MCF 10A (cell line): ENCODE measurements at places on chromosomes 6 and 20.
A peak's percentile ranks its signal among the peaks of the same experiment; 100 is the strongest.

DNA sequence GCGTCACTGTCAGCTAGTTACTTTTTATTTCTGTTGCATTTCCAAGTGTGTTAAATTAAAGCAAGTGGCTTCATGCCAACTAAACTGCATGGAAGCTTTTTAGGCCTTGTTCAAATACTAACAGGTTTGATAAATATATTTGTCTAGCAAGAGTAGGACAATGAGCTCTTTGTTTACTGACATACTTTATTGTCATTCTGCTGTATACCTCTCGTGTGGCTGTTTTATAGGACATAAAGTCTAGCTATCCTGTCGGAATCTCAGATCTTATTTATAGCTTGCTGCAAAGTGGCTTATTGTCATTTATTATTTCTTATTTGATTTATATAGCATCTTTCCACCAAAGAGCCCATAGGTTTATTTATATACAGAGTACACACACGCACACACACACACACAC lies 711.1 kb downstream of the KIF16B start:
- no peak for DNase-seq

GRCh38 chr6:62441182-62441581 lies 155.2 kb upstream of the KHDRBS2 start:
- no peak for DNase-seq

DNA sequence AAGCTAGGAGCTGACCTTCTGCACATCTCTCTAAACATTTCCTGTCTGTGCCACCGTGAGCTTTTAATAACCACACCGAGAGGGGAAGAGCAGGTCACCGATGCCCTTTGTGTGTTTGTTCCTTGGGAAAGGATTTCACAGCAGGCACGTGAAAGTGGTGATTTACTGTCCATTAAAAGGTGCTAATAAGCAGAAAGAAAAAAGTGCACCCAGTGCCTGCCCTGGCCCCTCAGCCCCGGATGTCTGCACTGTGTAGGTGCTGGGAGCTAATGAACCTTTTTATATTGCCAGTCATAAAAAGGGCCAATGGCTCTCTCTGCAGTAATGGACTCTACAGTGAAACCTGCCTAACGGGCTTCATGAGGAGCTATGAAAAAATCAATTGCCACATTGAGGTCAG lies 312.6 kb downstream of the C6orf118 start:
- DNase-seq = no peak

GRCh38 chr20:46694484-46694883 lies 5.2 kb upstream of the TP53RK start:
- no peak for DNase-seq

DNA sequence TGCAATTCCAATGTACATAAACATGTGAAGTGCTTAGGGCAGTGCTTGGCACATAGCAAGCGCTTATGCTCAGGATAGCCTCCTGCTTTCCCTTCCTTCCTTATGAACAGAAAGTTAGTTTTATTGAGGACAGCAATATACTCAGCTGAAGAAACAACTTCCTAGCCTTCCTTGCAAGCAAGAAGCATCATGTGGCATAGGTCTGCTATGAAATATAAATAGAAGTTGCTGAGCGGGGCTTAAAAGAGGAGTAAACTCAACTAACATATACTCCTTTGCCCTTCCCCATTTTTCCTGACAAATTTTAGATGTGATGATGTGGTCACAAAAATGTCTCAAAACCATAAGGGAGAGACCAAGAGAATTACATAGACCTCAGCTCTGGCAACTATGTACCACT lies 98.9 kb downstream of the KIF16B start:
- no peak for DNase-seq

DNA sequence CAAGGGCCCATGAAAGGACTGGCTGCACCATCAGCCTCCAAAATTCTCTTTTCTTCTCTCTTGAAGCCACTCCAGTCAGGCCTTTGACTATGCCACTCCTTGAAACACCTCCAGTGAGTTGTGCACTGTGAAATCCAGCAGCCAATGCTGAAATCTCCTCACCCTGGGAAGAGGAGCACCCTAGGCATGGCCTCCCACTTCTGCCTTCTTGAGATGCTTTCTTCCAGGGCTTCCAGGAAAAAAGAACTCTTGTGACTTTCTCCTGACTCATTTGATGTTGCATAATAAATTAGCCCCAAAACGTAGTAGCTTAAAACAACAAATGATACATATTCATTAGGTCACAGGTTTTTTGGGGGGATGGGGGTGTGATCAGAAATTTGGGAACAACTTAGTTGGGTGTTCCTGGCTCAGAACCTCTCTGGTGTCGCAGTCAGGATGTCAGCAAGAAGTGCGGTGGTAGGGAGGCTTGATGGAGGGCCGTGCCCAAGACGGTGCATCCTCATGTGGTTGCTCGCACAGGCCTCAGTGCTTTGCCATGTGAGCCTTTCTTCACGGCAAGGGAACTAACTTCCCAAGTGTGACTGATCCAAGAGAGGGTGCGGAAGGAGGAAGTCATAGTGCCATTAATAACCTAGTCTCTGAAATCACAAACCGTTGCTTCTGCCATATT lies 12.1 kb downstream of the NCR2 start:
- DNase-seq = peak; percentile 17

DNA sequence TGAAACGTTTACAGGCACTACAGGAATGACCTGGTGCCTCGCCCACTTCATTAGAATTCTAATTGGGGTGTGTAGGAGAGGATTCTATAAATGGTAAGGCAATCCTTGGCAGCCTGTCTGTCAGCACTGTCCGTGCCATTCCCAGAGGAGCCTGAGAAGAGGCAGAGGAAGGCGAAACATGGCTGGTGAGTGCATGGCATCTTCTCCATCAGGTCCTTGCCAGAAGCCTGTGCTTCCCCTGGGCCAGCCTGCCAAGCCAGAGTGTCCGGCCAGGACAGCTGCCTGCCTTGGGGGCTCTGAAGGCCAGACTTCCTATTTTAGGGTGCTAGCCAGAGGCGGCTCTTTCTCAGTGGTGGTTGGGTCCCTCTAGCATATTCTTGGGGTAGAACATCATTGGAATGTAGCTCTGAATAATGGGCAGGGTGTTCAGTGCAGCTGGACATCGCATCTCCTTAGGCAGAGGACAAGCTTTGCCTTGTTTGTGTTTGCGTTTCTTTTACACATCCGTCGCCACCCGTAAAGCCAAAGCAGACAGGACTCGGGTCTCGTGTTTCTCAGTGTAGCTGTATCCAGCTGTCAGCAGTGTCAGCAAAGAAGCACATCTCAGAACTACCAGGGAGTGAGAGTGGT lies at the start of gene TGM3:
Gene TGM3, plus strand, starts transcription at position 116 of the 630 bp plus-strand sequence. Its CDS starts 63 bp downstream, at position 179.
- no peak for DNase-seq

- no peak for DNase-seq
Measured at GRCh38 chr6:114713690-114714089, 370.9 kb upstream of the HS3ST5 start.

DNA sequence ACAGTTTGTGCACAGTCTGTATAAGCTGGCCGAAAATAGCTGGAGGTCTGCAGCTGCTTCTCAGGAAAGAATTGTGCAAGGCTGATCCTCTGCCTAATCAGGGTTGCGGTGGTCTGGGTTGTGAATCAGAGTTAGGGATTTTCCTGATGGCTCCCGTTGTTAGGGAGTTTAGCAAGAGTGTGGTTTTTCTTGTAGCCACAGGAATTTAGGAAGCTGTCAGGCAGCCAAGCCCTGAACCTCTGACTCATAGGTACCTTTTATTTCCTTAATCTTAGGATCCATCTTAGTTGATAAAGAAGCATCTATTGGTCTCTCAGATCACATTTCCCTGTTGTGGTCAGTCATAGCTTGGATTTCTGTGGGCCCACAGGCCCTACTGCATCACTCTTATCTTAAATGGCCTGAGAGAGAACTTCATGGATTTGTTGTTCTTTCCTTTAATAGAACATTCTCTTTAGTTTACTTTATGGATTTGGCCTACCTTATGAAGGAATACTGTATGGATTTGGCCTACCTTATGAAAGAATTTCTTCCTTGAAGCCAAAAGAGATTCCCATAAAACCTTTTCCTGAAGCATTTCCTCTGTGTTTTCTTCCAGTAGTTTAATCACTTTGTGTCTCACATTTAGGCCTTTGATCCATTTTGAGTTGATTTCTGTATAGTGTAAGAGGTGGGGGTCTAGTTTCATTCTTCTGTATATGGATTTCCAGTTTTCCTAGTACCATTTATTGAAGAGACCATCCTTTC lies 10.3 kb downstream of the KIF25 start:
- peak; percentile 98 for DNase-seq

- DNase-seq = peak; percentile 67
Measured at GRCh38 chr6:36577301-36577700, 16.9 kb upstream of the SRSF3 start.

- peak; percentile 11 for DNase-seq
Measured at GRCh38 chr6:97068211-97068610, 143.7 kb downstream of the KLHL32 start.

- DNase-seq = no peak
Measured at GRCh38 chr6:134117409-134117808, 65.0 kb upstream of the SLC2A12 start.

- DNase-seq = no peak
Measured at GRCh38 chr6:136587527-136587926, 37.3 kb upstream of the MAP7 start.

DNA sequence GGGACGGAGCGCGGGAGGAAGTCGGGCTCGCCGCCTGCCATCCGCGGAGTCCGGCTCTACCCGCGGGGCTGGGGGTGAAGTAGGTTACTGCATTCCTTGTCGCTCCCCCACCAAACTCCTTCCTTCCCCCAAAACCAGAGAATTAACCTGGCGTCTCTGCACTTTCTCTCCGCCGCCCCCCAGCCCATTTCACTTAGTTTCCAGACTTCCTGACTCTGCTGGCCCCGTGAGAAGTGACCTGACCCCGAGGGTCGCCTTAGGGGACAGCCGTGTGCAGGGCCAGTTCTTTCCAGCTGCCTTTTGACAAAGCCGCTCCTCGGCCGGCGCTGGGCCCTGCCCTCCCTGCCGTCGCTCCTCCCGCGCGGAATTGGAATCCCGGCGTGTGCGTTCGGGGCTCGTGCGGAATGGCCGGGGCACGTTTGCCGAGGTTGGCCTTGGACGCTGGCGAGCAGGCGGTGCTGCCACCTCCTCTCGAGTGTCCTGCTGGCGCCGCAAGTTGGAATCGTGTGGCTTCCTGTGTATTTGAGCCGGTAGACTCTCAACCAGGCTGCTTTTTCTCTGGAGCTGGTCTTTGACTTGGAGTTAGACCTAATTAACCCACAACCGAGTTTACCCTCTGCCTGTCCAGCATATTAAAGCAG lies 650 bp downstream of the DCBLD1 start:
- DNase-seq = peak; percentile 66

DNA sequence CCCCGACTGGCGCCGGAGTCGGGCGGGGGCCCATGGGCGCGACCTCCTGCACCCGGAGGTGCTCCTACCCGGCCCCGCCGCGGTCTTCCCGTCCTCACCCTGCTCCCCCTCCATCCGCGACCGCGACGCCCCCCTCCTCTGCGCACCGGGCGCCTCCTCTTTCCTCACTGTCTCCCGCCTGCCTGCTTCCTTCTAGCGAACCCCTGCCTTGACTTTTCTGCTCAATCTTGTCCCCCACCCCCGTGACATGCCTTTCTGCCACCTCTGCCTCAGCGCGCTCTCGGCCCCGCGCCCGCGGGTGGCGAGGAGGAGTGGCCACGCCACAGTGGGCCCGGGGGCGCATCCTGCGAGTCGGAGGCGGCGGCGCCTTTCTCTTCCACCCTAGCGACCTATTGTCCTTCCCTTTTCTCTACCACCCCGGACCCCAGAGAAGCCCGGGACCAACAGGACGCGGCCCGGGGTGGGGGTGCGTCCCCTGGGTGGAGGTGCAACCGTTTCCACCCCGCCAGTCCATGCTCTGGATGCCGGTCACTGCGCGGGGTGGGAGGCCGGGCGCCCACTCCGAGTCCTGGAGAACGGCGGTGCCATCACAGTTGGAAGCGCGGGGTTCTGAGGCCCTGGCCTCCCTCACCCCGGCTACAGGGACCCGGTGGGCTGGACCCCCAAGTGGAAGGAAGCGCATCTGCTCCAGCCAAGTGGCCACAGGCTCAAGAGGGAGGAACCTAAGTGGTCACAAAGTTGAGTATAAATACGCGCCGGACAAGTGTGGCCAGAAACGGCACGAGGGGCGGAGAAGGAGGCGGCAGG lies 2.0 kb downstream of the PDE10A start:
- DNase-seq = no peak

GRCh38 chr6:93562582-93562981 lies 143.2 kb upstream of the EPHA7 start:
- no peak for DNase-seq

GRCh38 chr6:25359891-25360290 lies 80.7 kb downstream of the CARMIL1 start:
- peak; percentile 42 for DNase-seq
